ENCODE measurements at places on chromosomes 7 and 10.

DNA sequence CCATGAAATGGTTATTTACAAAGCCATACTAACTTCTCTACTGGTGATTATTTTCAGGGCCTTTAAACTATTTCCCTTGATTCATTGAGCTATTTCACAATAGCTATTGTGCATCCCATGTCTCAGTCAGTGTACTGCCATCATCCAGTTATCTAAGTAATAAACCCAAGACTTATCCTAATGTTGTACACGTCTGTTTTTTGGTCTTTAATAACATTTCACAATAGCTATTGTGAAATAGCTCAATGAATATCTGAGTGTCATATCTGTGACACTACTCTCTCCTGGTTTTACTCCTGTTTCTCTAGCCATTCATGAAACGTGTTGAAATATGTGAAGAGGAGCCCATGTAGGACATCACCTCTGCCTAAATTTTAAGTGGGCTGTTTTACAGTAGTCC, 36.5 kb upstream of the TMEM140 start:
- no peak for DNase-seq

DNA sequence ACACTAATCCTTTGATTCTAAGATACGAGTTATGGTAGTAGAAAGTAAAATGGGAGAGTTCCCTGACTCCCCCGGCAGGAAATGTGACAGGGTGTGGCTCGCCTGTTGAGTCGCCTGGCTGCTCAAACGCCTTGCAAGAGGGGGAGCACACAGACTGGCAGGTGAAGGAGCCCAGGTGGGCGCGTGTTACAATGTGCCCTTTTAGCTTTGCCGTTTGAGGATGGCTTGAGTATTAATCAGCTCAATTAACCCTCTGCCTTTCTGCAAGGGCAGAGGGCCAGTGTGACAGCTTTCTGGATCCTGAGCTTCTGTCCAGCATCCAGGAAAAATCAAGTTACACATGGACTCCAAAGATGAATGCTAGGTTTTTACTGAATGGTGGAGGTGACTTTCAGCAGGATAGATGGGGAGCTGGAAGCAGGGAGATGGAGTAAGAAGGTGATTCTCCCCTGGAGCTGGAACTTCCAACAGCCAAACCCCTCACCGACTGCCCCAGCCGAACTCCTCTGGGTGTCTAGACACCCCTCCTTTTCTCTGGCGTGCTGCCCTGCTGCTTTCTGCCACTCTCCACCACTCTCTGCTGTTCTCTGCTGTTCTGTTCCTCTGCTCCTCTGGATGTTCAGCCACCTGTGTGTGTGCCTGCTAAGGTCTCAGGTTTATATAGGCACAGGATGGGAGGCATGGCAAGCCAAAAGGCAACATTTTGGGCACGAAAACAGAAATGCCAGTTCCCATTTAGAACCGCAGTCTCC, 548.8 kb upstream of the KCND2 start:
- no peak for DNase-seq

- no peak for DNase-seq
Observed at GRCh38 chr7:12889391-12889790, 202.0 kb downstream of the ARL4A start.

DNA sequence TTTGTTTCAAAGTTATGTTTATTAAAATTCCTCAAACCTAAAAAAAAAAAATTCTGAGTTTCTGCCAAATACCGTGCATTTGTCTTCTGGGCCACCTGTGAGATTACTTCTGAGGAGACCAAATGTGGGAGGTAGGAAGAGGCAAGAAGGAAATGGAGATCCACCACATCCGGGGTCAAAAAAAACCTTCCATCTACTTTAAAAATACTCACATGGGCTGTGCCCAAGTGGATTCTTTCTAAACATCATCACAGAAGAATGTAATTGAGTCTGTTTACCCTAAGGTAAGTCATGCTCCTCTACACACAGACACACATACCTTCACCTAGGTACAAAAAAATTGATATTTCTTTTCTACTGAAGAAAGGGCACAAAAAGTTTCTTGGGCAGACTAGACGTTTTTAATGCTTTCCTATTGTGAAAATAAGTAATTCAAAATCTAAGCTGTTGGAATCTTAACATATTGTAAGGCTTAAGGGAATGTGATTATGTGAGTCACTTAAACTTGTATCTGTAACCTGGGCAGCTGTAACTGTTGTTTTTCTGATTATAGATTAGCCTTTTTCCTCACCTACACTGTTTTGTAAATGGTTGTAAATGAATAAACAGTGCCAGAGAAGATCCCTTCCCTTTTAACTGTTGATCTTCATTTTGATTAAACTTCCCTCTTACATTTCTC, 19.1 kb upstream of the SPOCK2 start:
- no peak for DNase-seq

DNA sequence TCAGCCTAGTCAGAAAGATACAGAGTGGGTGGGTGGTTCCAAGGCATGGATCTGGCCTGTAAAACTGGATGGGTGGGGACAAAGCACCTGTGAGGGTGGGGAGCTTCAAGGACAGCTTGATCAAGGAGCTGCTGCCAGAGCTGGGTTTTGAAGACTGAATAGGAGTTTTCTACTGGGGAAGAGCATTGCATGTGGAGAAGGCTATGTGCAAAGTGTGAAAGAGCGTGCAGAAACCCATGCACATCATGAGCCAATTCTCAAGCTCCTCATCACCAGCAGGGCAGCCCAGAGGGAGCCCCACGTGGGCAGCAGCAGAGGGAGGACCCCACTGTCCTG, 58.6 kb downstream of the PDGFA start:
- no peak for DNase-seq

GRCh38 chr7:101562531-101563197, 66.4 kb downstream of the MYL10 start:
- DNase-seq, result peak; percentile 29

- no peak for DNase-seq
Observed at GRCh38 chr7:109343678-109344077, 774.0 kb downstream of the DNAJB9 start.

DNA sequence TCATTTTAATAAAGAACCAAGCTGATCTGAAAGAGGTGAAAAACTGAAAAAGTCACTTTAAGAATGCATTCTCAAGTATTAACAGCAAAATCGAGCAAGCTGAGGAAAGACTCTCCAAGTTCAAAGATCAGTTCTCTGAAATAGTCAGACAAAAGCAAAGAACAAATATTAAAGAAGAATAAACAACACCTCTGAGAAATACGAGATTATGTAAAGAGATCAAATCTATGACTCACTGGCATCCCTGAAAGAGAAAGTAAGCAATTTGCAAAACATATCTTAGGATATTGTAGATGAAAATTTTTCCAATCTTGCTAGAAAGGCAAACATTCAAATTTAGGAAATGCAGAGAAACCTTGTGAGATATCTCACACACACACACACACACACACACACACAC, 138.4 kb upstream of the HGF start:
- DNase-seq, result no peak

GRCh38 chr10:102231357-102232318, 5.5 kb downstream of the ELOVL3 start:
- DNase-seq, result peak; percentile 70

- no peak for DNase-seq
Observed at GRCh38 chr7:71574153-71574860, 442.4 kb downstream of the GALNT17 start.

GRCh38 chr10:77842652-77843212, 83.8 kb downstream of the DLG5 start:
- no peak for DNase-seq

DNA sequence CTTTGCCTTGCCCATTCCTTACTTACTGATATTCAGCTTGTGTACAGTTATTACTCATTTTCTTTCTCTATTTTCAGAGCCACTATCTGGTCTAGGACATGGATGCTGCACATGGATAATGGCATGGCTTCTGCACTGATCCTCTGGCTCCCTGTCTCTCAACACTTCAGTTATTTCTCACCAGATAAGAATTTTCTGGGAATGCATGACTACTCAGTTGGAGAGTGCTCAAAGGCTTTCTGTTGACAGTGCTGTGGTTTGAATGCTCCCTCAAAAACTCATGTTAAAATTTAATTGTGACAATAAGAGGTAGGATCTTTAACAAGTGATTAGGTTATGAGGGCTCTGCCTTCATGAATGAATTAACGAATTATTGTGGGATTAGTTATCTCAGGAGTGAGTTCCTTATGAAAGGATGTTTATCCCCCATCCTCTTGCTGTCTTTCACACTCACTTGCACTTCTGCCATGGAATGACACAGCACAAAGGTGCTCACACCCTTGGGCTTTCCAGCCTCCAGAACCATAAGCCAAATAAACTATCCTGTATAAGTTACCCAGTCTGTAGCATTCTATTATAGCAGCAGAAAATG, 16.1 kb upstream of the PIK3CG start:
- no peak for DNase-seq

DNA sequence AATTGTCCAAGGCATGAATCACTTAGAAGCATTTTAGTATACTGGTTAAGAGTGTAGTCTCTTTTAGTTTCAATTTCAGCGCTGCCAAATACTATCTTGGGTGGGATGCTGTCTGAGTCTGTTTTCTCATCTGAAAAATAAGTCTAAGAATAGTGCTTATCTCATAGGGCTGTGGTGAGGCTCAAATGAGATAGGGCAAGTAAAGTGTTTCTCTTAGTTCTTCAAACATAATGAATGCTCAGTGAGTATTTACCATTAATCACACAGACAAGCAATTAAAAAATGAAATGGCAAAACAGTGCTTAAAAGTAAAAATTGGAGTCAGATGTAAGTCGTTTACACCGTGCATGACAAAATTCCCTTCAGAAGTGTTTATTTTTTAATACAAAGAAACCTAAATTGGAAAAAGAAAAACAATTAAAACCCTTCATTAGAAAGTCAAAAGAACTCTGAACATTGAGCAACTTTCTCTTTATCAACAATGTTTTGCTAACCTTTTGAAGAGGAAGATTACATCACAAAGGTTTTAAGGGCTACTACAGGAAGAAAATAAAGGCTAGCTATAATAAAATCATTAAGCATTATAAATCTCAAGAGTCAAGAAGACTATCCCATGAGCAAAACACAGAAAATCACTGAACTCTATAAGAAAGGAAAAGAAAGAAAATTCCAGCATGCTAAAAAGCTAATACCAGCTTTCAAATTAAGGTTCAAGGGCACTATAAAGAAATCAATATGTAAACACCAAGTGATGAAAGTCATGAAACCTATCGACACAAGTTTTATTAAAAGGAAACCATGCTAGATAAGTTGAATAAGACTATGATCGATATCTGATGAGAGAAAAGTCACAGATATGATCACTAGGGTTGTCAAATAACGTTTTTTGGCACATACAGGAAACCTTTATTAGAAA, 45.6 kb upstream of the C1GALT1 start:
- no peak for DNase-seq

DNA sequence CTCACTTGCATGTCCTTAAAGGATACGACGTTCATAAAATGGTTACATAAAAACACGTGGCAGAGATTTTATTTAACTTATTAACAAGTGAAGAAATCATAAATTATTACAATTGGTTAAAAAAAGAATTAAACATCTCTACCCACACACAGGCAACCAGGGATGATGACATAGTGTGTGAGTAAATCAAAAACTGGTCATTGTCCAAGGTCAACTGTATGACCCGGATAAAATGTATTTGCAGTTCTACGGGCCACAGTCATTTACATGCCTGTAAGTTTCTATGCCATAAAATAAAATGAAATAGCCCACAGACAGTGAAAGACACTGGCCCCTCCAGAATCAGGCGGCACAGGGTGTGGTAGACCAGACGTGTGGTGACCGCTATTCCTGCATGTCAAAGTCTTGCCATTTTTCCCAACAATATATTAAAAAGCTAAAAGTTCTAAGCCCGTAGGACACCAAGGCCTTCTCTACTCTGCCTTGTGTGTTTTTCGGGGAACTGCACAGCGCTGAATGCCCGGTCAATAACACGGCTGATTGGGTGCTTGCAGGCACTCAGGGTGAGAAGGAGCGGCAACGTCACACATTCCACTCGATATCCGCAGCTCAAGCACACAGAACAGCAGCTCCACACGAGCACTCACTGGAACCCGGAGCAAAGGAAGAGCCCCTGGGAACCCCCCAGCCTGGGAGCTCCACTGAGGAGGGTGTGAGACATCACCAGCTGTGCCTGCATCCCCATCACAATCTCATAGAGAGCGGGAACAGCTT, 143.3 kb upstream of the PPP2R2D start:
- no peak for DNase-seq

GRCh38 chr10:65581426-65582026, 1344.3 kb upstream of the LRRTM3 start:
- DNase-seq, result no peak

DNA sequence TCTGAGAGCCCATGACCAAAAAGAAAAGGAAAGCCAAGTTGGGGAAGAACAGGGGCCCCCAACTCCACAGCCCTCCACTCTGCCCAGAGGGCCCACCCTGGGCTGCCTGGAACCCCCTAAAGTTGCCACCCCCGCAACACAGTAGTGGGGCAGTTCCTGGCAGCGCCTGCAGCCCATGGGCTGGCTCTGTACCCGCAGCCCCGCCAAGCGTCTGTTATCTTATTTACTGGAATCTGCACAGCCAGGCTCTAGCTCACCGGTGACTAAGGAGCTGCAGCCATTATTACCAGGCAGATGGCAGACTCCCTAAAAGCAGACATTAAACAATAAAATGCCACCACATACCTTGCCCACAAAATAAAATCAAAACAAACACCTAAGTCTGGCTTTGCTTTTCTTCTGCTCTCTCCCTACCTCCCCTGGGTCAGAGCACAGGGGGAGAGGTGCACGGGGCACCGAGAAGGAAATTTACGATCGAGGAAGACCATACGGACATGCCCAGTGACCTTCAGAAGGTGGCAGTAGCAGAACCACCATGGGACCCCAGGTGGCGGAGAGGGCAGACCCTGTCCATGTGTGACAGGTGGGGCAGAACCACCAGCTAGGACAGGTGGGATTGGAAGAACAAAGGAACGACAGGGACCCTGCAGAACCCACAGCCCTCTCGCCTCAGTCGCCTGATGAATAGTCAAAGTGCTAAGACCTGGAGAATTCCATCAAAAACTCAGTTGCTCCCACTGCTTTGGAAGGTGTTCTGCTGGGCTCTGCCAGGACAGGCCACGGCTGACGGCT, 66.3 kb downstream of the PRKAG2 start:
- DNase-seq, result no peak

- no peak for DNase-seq
Observed at GRCh38 chr10:89655722-89656121, 10.7 kb upstream of the PANK1 start.

- DNase-seq, result no peak
Observed at GRCh38 chr7:1397491-1398327, 61.6 kb downstream of the MICALL2 start.

DNA sequence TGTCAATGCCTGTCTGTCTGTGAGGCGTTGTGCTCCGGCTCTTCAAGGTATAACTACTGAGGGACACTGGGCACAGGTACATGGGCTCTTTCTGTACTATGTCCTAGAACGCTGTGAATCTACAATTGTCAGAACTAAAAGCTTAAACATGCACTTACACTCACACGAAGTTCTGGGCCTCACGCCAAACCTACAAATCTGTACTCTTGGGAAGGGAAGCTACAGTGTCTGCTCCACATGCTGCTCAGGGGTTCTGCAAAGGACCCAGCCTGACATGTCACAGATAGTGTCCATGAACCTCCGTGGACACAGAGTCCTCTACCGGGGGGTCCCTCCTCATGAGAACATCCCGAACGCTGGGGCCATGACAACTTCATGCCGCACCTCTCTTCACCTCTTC, 268.7 kb downstream of the WDR37 start:
- DNase-seq, result no peak

Measured in coronary artery (tissue), 2 donors.